ENCODE measurements at places on chromosomes 7 and 10.

DNA sequence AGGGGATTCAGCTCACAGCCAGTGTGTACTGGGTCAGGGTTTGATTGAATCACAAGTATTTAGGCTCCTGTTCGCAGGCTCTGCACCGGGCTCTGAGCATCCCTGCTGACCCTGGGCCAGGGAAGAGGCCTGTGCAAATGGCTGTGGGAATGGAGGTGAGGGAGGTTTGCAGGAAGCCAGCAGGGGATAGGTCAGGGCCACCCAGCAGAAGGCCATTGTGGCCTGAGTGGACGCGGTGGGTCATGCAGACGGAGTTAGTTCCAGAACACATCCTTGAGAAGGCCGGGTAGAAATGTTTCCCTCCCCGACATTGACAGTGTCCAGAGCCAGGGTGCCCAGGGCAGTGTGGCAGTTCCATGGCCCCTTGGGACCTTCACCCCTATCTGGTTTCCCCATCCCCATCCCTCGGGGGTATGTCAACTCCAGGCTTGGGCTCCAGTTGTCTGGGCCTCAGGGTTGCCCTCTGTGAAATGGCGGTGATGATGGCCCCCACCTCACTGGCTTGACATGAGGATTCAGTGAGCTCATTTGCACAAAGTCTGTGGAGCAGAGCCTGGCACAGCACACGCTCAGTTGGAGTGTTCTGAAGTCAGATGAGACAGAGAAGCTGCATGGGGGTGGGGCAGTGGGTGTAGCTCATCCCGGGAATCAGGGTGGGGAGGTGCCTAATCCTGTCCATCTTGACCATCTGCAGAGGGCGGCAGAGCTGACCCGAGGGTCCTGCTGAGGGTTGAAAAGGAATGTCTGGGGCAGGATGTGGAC, 107.6 kb downstream of the ADCY1 start:
- DNase-seq: no peak

GRCh38 chr7:71348821-71349681, 217.1 kb downstream of the GALNT17 start:
- DNase-seq: peak; percentile 5

GRCh38 chr10:69049566-69049961, 38.3 kb upstream of the SRGN start:
- no peak for DNase-seq

DNA sequence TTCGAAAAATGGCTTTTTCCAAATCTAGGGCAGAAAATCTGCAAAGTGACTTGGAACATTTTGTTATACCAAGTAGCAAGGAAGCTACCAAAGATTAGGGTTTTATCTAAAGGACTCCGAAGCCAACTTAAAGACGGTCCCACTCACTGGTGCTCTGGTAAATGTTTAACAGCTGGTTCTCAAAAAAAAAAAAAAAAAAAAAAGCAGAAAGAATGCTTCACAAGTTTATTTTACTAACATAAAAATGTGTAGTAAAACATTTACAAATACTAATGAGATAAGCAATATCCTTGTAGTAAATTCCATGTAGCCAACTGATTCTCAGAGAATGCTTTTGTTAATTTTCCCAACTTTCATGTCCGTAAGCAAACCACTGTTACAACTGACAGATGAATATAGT, 38.4 kb downstream of the TAF3 start:
- no peak for DNase-seq

DNA sequence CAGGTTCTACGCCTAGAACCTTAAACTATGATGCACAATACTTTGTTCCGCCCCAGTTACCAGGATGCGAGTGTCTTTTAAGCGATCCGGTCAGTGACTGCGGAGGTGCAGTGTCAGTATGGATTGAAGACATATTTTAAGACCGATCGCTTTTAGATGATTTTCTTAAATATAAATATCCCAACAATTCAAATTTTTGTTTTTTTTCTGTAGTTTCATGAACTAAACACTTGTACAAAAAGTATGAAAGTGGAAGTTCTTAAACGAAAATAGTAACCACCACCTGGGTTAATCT, 835 bp downstream of the COMMD3 start:
- DNase-seq: no peak

DNA sequence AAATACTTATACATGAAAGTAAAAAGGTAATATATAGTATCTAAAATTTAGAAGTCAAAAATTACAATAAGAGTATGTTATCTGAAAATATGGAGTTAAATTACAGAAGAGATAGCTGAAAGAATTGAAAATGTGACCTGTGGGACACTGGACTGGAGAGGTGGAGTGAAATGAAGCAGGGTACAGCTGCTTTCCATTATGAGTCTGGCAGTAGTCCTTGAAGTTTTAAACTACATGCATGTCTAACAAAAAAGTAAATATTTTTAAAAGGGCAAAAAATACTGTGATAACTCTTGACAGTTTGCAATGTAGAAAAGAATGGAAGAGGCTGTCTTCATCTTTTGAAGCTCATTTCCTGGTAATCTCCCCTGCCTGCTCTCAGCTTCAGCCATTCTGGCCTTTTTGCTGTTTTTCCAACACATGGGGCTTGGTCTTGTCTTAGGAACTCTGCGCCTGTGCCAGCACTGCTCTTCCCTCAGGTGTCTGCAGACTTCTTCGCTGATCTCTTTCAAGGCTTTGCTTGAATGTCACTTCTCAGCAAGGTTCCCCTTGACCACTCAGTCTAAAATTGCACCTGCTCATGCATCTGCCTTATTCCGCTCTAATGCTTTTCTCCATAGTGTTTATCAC, 36.9 kb downstream of the PTPRZ1 start:
- no peak for DNase-seq

GRCh38 chr10:123782549-123782948, 109.1 kb downstream of the CPXM2 start:
- DNase-seq: no peak

- DNase-seq: no peak
Measured at GRCh38 chr7:90663176-90663575, 67.1 kb downstream of the CDK14 start.

DNA sequence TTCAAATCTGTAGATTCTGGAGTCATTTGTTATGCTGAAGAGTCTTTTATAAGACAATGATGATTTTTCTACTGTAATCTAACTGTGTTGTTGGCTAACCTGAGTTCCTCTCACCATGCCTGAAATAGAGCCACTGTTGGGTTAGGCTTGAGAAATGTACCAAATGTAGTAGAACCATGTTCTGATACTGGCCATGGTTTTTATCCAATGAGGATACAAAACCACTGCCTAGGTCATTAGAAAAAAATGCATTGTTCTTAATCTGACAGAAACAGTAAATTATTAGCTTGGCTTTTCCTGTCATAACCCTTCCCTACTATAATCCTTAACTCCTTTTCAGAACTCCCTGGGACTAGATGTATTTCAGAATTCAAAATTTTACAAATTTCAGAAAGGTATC, 86.6 kb downstream of the RAPGEF5 start:
- DNase-seq: no peak

- DNase-seq: no peak
Measured at GRCh38 chr7:91512958-91513357, 248.7 kb downstream of the FZD1 start.

GRCh38 chr7:70014472-70015177, 416.4 kb downstream of the AUTS2 start:
- no peak for DNase-seq

DNA sequence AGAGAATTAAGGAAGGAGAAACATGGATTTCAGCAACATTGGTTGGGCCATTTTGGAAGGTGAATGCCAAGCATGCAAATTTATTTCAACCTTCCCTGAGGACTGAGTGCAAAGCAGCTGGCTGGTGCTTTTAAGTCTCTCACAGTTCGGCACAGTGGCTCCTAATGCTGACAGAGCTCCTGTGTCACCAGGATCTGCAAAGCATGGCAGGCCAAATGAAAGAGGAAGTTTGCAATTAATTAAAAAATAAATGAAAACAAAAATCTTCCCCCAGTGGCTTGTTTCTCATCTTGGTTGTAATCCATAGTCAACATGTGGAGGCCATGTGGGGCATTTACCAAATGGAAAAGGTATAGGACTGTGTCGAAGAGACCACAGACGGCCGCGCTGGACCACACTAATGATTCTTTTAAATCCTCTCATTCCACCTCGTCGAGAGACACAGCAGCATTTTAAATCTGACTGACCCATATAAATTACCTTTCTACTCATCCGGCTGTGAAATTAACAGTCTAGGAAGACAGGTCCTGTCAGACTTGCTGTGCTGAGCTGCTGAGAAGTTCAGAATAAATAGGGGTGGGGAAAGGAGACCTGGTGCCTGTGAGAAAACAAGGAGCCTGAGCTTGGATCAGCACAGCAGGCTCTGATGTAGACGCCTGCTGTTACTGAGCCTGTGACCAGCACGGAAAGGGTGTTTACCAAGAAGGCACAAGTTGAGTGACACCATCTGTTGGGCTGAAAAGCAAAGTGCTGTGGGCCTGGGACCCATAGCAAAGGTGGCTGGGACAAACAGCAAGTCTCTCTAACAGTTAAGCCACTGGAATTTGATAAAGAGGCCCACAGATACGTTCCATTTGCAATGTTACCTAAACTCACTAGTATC, 136.0 kb upstream of the COL1A2 start:
- DNase-seq: no peak

GRCh38 chr7:73577627-73578341, 595 bp downstream of the TBL2 start:
- no peak for DNase-seq

- no peak for DNase-seq
Measured at GRCh38 chr7:23687011-23687410, 7.0 kb downstream of the FAM221A start.

GRCh38 chr10:34058845-34059614, 724.6 kb upstream of the NRP1 start:
- no peak for DNase-seq

DNA sequence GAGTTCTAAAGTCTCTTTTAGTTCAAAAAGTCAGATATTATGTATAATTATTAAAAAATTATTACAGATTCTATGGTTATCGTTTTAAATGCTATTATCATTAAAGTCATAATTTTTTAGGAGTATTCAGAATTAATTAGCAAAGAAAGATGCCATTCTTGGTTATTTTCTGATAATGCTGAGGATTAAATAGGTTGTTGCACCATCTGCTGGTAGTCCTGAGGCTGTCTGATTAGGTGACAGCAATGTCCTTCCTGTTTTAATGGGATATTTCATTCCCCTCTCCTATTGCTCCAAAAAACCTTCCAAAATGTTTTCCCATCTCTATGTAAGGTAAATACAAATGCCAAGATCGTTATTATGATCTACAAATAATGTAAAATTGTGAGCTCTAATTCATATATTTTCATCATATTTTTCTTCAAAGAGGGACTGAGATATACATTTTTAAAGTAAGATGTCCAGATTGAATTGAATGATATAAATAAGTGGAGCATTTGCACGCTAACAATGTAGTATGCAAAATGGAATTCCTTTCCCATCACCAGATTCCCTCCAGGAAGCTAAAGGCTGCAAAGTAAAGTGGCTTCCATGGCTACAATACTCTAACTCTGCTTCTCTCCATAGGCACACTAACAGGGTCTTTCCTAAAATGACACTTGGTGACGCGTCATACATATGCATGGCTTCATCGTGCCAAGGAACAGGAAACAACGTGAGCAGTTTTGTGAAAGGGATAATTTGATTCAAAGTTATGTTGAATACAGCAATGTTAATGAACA, 58.8 kb upstream of the AKR1E2 start:
- DNase-seq: no peak

DNA sequence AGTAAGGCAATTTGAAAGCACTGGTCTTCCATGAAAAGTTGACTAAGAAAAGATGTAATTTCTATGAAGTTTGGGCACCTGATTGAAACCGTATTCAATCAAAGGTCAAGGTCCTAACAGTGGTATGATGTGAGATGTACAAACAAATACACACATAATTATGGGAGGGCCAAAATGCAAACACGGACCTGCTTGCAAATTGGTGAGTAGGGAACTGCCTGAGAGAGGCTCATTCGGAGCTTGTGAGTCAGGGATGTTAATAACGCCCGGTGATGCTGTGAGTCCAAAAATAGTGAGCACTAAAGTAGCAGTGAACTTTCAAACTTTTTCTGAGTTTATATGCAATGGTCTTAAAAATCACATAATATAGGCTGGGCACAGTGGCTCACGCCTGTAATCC, 34.2 kb upstream of the FAM180A start:
- no peak for DNase-seq

- DNase-seq: no peak
Measured at GRCh38 chr7:29965030-29965429, 24.6 kb downstream of the SCRN1 start.

DNA sequence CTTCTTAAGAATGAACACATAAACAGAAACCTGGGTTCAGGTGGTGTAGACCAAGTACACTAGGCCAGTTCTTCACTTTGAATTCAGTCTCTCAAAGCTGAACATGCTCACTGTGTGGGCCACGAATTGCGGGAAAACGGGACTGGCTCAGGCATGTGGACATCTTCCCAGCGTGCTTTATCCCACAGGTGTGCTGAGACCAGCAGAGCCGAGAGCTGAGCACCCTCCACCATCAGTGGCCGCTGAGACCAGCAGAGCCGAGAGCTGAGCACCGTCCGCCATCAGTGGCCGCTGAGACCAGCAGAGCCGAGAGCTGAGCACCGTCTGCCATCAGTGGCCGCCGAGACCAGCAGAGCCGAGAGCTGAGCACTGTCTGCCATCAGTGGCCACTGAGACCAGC, 265.4 kb downstream of the DNAJB6 start:
- no peak for DNase-seq

- no peak for DNase-seq
Measured at GRCh38 chr10:127563718-127564553, 14.8 kb downstream of the NPS start.

DNA sequence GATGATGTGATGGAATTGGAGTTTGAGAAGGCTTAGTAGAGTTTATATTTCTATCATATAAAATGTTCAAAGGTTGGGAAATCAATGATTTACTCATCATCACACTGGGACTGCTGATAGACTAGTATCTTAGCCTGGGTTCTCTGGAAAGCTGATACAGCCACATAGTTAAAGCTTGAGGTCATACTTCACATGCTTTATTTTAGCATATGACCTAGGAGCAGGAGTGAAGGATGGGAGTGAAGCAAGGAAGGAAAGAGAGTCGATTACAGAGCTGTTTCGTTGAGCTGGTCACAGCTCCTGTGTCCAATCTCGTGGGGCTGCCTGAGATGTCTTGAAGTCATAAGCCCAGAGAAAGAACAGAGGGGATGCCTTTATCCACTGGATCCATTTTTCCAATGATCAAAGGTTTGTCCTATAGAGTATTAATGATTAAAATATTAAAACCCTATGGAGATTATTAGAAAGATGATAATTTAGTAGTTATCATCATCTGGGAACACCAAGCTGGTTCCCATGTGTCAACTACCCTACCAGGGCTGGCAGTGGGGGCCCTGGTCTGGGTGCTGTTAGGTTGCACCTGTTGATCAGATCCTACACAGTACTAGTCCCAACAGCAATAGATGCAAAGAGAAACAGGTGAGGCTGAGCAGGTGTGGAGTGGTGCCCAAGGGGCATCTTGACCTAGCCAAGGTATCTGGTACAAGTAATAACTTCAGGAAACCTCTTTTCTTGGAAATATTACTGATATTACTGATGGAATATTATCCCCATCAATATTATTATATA, 77.8 kb downstream of the BAMBI start:
- DNase-seq: no peak

GRCh38 chr7:47516985-47517600, 64.8 kb downstream of the TNS3 start:
- DNase-seq: peak; percentile 94

GRCh38 chr7:159091041-159091440, 53.6 kb downstream of the VIPR2 start:
- DNase-seq: no peak

All from DMS153 (cell line).